LNCaP clone FGC (cell line): ENCODE measurements at places on chromosomes 12 and 14.
A peak's percentile ranks its signal among the peaks of the same experiment; 100 is the strongest.

- DNase-seq: no peak
Measured at GRCh38 chr14:57960946-57961785, 95.3 kb upstream of the SLC35F4 start.

DNA sequence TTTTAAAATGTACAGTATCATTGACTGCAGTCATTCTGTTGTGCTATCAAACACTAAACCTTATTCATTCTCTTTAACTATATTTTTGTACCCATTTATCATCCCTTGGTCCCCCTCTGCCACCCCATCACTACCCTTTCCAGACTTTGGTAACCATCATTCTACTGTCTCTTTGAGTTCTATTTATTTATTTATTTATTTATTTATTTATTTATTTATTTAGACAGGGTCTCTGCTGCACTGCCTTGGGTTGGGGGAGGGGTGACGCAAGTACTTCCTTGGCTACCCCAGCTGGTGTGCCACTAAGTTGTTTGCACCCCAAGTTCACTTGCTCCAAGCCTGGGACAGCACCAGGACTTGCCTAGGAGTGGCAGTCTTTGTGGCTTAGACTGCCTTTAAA is 427.8 kb upstream of the NOVA1 start:
- DNase-seq: no peak

DNA sequence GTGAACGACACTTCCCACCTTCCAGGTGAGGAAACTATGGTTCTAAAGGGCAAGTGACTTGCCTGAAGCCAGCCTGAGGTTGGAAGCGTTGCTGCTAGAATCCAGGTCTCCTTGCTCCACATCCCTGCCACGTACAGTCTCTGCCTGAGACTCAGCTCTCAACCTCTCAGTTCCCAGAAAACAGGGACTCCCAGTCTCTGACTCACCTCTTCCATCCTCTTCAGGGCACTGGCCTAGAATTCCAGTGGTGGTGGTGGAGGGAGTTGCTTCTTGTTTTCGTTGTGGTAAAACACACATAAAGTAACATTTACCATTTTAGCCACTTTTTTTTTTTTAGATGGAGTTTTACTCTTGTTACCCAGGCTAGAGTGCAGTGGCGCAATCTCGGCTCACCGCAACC is 7.3 kb downstream of the GPR68 start:
- no peak for DNase-seq

- DNase-seq: peak; percentile 97
Measured at GRCh38 chr12:27179400-27180214, 64.5 kb upstream of the STK38L start.

GRCh38 chr12:125079084-125079483 is 13.8 kb downstream of the AACS start:
- no peak for DNase-seq

DNA sequence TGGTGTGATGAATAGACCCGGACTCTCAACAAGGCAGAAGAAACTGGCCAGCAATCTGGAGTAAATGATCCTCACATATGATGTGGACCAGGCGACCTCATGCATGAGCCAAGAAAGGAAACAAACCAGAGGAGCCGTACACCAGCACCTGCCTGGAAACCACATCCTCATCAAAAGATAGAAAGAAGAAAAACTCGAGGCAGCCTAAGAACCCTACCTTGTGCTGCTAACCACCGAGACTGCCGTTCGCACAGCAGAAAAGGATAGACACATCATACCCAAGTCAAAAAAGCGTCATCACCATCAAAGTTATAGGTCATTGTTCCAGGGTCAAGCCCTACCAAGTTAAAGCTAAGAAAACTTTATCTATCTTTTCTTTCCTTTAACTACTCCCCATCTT is 66.7 kb downstream of the RESF1 start:
- DNase-seq: no peak

GRCh38 chr12:87039536-87039935 is 783.3 kb upstream of the MGAT4C start:
- no peak for DNase-seq

DNA sequence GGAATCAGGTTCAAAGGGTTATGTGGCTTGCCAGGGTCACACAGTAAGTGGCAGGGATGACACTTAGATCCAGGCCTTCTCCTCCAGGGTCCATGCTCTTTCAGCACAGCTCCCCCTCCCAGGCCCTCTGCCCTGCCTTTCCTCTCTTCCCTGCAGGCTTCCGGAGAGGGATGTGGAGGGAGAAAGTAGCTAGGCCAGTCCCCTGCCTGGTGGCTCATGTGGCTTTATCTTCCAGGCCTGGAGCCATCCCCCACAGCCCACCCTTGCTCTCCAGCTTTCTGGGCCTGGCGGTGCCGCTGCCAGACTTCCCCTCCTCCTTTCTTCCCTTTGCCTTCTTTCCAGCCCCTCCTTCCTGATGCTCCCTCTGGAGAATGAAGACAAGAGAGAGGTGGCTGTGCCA is 1.7 kb downstream of the PSMB11 start:
- no peak for DNase-seq

- no peak for DNase-seq
Measured at GRCh38 chr12:50610171-50610570, 105.4 kb downstream of the DIP2B start.

DNA sequence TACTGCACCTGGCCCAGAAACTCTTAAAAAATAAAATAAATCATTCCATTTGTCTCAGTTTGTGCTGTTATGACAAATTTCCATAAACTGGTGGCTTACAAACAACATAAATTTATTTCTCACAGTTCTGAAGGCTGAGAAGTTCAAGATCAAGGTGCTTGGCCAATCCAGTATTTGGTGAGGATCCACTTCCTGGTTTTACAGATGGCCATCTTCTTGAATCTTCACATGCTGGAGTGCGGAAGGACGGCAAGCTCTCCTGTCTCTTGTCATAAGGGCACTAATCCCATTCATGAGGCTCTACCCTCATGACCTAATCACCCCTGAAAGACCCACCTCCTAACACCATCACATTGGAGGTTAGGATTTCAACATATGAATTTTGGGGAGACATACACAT is 29.9 kb upstream of the MYBPC1 start:
- no peak for DNase-seq

DNA sequence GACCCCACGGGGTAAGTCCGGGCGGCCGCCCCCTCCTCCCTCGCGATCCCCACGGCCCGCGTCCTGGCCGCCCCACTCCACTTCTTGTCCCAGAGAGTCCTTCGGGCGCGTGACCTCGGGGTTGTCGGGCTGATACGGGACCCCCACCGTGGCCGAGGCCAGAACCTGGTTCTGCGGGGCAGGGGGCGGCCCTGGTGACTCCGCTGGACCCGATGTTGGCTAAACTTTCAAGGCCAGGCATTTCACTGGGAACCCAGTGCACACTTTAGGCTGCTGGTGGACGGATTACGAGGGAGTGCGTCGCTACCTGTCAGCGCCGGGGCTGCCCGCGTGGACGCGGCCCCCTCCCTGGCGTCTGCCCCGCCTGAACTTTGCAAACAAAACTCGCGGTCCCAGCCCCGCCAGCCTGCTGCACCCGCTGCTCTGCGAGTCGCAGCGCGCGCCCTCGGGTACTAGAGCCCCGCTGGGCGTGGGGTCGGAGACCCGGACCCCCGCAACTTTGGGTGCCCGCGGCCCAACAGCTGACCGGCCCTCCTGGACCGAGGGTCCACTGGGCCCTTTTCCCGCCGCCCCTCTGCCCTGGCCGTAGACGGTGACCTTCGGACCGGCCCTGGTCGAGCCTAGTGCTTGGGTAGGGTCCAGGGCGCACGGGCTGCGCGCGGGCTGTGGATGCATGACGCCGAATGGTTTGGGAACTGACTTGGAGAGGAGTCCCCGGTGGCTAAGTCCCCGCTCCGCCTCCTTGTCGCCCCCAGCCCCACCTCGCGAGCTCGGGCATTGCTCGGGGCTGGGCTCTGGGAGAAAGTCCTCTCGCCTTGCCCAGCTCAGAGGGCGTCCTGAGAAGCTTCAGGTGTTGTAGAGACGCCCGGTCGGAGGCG is 624 bp downstream of the RIN3 start:
- DNase-seq: no peak

DNA sequence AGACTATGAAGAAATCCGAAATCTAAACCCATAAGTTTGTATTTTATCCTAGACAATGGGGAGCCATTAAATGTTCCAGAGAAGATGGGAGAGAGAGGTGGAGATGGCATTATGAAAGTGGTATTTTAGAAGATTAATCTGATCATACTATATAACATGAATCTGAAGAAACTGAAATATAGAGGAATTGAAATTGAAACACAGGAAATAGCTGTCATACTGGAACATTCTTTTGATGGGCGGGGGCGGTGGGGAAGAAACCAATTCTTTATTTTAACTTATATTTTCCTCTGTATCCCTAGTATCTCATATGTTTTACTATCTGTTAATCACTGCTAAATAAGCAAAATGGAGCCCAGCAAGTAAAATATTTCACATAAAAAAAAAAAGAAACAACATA is 27.0 kb upstream of the FOXN3 start:
- no peak for DNase-seq

DNA sequence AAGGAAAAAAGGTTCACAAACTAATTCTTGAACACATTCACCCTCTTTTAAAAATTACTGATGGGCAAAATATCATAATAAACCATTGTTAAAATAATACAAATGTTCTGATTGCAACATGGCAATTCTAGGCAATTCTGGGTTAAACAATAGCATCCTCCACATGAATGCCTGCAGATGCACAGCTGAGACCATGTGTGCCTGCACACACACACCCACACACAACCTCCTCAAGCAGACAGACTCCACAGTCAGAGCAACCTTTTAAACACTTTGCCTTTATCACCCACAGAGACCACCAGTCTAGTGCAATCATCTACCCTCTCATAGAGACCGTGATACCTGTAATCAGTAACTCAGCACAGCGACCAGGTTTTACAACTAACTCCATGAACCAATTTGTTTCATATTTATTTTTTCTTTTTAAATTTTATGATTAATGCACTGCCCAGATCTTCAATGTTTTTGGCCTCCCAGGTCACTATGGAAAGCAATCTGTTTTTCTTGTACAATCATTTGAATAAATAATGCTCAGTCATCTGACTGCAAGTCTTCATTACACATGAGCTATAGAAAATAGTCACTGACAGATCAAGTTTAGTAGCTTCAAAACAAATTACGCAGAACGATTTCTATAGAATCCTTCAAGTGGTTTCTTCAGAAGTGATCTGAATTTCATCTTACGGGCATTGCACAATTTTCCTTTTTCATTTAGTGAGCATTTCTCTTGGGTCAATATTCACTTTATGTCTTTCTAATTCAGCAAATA is 105.8 kb downstream of the PRKD1 start:
- no peak for DNase-seq

- DNase-seq: no peak
Measured at GRCh38 chr12:90026516-90026915, 317.9 kb upstream of the ATP2B1 start.

DNA sequence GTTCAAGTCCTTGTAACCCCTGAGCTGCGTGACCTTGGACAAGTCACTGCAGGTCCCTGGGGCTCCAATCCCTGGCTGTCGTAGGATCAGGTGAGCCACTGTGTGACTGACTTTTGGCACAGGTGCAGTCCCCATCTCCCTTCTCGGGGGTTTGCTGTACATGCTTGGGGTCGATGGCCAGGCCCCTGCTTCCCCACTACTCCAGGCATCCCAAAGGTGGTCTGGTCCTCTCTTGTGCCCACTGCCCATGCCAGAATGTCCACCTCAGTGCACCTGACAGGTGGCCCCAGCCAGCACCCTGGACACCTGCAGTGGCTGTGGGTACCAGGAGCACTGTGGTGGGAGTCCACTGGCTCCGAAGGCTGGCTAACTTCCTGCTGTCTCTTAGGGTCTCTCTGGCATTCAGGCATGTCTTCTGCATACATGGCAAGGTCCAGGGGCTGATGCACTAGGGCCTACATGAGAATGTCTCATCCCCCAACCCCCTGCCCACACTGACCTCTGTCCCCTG is 14.7 kb downstream of the FOXN4 start:
- no peak for DNase-seq

GRCh38 chr12:113591480-113591974 is 119.9 kb upstream of the LHX5 start:
- DNase-seq: no peak

GRCh38 chr12:91155990-91156389 is 26.6 kb downstream of the DCN start:
- no peak for DNase-seq

DNA sequence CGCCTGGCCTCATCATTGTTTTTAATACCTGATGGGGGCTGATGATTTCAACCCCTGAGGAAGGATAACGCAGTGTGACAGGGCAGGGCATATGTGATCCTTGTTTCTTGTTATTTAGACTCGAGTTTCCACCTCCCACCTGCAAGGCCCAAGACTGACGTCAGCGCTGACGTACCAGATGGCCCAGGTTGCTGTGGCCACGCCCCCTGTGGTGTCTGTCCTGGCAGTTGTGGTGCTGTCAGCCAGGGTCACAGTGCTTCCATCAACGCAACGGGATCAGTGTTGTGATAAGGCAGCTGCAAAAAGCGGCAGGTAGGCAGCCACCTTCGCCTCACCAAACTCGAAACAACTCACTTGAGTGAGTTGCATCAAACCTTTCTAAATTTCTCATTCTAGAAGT is 18.4 kb downstream of the DDX51 start:
- DNase-seq: no peak

DNA sequence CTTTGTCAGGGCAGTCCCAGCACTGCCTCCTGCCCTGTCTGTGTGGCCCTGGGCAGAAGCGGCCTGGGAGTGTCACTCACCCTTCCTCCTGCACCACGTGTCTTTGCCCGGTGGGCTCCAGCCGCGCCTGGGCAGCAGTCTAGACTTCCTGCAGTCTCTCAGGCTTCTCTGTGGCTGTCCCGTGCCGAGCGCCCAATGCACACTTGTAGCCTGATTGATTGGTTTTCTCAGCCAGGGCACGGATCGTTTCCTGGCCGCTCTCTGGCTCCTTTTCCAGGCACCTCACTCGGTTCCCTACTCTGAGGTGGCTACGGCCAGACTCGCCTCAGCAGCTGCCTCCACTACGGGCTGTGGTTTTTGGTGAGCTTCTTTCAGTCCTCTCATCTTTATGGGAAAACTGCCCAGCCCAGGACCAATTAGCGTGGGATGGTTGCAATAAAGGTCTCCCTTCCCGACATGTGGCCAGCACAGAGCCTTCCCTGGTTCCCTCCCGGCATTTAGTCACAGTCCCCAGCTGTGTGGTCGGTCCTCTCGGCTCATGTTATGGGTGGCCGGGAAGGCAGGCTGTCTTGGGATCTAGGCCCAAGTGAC is 133.1 kb downstream of the CACNA1C start:
- no peak for DNase-seq

GRCh38 chr12:54206791-54207190 is 18.0 kb upstream of the SMUG1 start:
- DNase-seq: no peak

DNA sequence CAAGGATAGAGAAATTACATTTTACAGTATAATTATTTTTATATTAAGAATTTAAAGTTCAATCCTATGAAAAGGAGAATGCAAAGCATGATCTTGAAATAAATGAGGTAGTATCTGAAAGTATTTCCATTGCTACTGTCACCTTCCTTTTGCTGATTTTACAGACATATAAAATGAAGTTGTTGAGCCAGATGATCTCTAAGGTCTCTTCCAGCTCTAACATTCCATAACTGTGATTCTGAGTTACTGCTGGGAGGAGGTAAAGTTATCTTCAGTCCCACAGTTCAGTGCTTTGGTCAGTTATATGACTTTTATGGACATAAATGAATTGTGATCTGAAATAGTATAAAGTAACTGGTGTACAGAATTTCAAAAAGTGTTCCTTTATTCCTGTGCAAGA is 52.8 kb downstream of the SLC38A6 start:
- DNase-seq: no peak
